ENCODE measurements at places on chromosomes 2 and 18.

GRCh38 chr2:167749016-167749415, 498.4 kb downstream of the STK39 start:
- no peak for DNase-seq

DNA sequence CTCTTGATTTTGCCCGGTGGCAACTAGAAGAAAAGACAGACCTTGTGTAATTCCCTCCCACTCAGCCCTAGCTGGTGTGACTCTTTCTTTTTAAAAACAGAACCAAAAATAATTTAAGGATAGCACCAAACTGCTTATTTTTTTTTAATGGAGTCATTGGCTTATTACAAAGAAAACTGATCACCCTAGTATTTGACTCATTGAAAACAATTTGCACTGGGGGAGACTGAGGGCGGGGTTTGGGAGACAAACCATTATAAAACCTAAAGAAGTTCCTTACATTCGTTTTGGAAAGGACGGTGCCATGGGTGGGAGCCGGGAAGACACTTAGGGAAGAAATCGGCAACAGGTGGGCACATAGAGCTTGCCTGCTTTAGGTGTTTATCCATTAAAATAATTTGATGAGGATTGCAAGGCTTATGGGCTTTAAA, 2.5 kb downstream of the PAX3 start:
- no peak for DNase-seq

DNA sequence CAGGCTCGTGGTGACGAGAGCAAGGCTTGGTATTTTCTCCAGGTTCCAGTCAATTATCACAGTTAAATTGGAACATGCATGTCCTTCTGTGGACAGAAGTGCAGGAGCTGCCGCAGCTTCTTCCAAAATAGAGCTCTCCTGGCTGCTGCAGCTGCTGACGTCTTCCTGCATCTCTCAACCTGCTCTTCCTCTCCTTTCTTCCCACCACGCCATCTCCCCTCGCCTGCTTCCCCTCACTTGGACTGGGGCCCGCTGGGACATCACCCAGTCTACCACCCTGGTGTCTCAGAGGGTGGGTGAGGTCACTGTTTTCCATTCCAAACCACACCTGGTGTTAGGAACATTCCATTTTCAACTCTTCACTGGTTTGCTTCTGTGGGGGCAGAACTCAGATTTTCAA, 41.4 kb downstream of the SPP2 start:
- DNase-seq, result no peak

- DNase-seq, result no peak
Observed at GRCh38 chr2:8437228-8437948, 244.5 kb upstream of the ID2 start.

DNA sequence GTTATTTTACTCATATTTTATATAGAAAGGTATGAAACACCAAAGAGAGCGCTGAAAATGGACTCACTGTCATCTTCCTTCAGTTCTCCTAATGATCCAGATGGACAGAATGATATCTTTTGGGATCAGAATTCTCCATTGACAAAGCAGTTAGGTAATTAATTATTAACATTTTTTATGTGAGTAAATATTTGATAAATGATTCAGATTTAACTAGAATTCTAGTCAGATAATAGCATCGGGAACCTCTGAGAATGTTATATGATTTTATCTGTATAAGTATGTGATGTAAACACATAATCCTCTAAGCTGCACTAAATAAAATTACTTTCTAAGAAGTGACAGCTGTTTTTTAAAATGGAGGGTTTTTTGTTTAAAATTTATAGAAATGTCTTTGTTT, 2.0 kb downstream of the ETAA1 start:
- DNase-seq, result no peak

DNA sequence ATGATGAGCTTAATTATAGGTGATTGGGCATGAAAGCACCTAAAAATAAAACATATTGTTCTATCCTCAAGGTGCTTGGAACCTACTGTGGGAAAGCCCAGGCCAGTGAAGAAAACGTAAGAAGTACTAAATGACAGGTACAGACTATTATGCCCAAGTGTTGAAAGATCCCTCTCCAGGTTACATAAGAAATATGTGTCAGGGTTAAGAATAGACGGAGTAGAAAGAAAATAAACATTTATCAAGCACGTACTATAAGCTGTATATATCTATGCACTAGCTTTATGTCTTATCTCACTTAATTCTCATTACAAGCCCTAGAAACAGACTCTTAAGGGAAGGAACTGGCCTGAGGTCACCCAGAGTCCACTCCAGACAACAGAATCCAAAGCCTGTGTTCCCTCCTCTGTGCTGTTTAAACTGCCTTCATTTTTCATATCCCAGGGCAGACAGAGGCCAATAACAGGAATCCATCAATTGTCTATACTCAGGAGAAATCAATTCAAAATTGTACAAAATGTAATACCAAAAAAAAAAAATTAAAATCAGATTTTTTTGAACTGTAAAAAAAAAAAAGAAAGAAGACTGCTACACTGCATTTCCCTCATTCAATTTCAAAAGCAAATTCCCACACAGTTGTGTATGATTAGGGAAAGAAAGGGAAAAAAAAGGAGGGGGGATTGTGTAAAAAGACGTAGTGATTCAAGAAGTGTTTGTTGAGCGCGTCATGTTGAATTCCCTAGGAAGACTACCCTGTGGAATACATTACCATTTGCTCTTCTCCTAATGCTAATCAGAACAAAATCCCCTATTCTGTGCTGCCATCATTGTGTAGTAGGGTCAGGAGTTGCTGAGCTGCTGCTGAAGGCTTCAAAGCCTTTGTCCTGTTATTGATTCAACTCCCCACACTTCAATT, 156.3 kb downstream of the IRS1 start:
- no peak for DNase-seq

DNA sequence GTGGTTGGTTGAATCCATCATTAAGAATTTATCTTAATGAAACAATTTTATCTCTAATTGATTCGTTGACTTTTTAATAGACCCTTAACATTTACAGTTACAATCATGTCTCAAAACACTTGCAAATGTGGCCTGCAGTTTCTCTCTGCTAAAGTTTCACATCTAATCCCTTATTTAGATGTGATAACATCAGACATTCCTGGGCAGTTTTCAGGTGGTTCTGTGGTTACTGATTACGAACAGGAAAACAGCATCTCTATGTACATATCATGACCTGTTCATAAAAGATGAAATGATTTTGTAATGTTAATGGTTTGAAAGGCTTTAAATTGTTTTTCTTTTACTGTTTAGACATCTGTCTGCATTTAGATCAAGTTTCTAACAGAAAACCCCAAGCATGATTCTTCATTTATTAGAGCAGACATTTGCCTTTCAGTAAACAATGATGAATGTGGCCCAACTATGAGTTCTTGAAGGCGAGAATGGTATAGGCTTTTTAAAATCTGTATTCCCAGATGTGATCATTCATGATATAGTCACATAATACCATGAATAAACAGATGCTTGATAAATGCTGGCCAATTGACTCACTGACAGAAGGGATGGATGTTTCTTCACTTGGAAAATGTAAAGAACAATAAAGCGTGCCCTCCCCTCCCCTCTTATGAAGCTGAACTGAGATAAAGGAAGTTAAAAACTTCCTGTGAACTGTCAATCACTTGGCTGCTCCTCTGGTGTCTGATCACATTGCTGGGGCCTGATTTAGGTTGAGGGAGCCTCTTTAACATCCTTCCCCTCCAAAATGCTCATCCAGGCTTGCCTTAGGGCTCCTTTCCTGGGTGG, 3.5 kb downstream of the CAPN14 start:
- DNase-seq, result no peak

GRCh38 chr2:238632181-238633060, 205.7 kb downstream of the ASB1 start:
- DNase-seq, result no peak

- no peak for DNase-seq
Observed at GRCh38 chr18:62610351-62610700, 87.5 kb downstream of the ZCCHC2 start.

GRCh38 chr2:121809607-121810006, 54.2 kb downstream of the TSN start:
- no peak for DNase-seq

- DNase-seq, result no peak
Observed at GRCh38 chr2:86135653-86136052, 29.6 kb downstream of the PTCD3 start.

- DNase-seq, result no peak
Observed at GRCh38 chr18:63444580-63444979, 22.3 kb upstream of the VPS4B start.

GRCh38 chr2:162099836-162100235, 25.8 kb upstream of the DPP4 start:
- DNase-seq, result no peak

- no peak for DNase-seq
Observed at GRCh38 chr2:104412384-104412783, 441.5 kb upstream of the POU3F3 start.

- no peak for DNase-seq
Observed at GRCh38 chr2:17355608-17356329, 162.5 kb downstream of the RAD51AP2 start.

DNA sequence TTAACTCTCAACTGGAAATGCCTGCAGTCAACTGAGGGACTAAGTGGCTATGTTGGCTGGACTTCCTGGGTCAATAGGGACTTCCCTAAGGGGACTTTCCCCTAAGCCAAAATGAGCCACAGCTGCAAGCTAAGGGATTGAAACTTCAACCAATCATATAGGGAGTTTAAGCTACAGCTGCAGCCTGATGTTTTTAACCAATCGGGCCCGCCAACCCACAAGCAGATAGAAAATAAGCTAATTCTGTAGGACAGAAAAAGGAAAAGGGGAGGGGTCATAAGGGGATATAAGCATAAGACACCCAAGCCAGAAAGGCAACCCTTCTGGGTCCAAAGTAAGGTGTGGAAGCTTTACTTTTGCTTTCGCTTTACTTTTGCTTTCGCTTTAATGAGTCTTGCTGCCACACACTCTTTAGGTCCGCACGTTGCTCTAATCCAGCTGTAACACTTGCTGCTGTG, 927.5 kb downstream of the ERBB4 start:
- DNase-seq, result no peak

- DNase-seq, result no peak
Observed at GRCh38 chr2:96506016-96506906, 1.1 kb upstream of the NEURL3 start.

DNA sequence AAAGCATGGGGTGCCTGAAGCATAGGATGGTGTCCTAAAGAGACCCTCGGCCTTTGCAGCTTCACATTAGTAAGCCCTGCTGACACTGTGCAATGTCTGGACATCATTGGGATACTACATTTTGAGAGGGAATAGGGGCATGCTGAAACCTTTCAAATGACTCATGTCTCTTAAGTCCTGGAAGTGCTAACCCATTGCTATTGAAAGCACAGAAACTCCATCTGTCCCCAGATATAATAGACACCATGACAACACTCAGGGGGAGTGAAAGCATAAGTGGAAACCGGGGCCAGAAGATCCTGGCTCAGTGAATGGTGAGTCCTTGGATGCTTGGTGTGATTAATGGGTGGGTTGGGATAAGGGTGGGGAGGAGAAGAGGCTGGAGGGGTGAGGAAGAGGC, 595.5 kb upstream of the ID2 start:
- no peak for DNase-seq

DNA sequence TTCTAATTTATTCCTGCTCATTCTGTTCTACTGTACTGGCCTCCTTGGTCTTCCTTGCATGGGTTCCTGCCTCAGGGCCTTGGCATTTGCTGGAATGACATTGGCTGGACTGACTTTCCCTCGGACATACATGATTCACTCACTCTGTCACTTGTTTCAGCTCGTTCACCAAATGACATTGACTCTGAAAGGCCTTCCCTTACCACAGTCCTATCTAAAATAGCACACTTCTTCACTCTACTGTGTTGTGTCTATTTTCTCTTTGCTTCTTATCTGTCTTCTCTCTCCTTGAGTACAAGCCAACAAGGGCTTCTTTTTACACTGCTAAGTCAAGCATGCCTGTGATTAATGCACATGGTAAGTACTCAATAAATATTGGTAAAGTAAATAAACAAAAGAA, 65.6 kb downstream of the SCG2 start:
- DNase-seq, result no peak

- DNase-seq, result no peak
Observed at GRCh38 chr2:242020196-242021004, 150.9 kb downstream of the RTP5 start.

DNA sequence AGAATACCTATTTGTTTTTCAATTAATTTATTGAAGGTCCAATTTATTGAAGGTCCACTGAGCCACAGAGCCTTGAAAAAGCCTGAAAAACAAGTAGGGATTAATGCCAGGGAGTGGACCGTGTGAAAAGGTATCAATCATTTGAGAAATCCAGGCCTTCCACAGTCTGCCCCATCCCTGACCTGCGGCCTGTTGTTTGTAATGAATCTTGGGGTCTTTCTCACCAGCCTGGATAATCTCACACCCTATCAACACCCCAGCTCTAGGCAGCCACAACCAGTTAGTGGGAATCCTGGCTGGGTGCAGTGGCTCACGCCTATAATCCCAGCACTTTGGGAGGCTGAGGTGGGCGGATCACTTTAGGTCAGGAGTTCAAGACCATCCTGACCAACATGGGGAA, 47.8 kb downstream of the TNFRSF11A start:
- DNase-seq, result no peak

GRCh38 chr2:24855726-24856125, 62.5 kb downstream of the CENPO start:
- DNase-seq, result no peak

GRCh38 chr2:230877759-230878598, 13.2 kb downstream of the ITM2C start:
- DNase-seq, result no peak

All from naive thymus-derived CD4-positive, alpha-beta T cell (primary cell).